Smooth muscle cell of the brain vasculature (primary cell): ENCODE measurements at places on chromosomes 7 and 10.
A peak's percentile ranks its signal among the peaks of the same experiment; 100 is the strongest.

DNA sequence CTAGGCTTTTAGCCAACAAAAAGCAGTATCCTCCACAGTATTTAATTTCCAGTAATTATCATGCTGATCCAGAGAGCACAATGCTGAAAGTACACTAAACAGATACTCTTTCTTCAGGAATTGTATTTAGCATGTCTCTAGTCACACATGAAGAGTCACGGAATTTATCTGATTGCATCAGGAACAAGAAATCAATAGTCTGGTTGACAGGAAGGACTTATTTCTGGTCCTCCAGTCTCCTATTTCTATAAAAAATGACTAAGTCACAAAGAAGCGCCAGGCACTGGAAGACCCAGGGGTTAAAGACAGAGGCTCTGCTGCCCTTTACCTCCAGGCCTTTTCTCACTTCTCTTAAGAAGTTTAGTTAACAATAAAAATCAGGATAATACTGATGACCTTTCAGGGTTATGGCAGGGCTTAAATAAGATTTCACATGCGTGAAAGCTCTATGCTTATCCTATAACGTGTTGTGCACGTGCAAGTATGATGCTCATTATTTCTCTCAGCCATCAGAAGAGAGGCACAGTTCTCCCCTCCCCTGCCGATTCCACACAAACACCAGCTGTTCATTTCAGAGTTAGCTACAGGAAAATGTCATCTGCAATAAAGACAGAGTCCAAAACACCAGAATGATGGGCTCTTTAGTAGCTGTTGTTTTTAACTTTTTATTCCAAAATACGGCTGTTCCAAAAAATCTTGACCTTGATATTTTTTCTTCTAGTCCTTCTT is 36.9 kb downstream of the SLC26A4 start:
- DNase-seq, result no peak

DNA sequence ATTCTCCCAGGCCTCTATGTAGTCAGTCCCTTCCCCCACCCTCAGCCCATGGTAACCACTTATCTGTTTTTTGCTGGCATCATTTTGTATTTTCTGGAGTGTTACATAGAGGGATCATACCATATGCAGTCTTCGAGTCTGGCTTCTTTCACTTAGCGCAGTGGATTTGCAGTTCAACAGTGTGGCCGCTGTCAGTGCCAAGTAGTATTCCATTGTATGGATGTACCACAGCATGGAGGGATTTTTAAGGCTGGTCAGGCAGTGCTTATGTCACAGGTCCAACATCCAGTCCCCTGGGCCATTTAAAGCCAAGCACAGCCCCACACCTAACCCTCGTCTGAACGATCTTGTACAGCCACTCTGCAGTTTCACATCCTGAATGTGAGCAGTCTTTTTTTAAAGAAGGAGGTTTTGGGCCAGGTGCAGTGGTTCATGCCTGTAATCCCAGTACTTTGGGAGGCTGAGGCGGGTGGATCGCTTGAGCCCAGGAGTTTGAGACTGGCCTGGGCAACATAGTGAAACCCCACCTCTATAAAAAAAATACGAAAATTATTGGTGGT is 121.8 kb downstream of the CUX1 start:
- no peak for DNase-seq

GRCh38 chr7:44565097-44565794 is 8.5 kb downstream of the DDX56 start:
- no peak for DNase-seq

- DNase-seq, result no peak
Observed at GRCh38 chr10:30738416-30738815, 108.9 kb upstream of the LYZL2 start.

GRCh38 chr10:101935431-101935830 is 91.8 kb upstream of the KCNIP2 start:
- DNase-seq, result no peak

DNA sequence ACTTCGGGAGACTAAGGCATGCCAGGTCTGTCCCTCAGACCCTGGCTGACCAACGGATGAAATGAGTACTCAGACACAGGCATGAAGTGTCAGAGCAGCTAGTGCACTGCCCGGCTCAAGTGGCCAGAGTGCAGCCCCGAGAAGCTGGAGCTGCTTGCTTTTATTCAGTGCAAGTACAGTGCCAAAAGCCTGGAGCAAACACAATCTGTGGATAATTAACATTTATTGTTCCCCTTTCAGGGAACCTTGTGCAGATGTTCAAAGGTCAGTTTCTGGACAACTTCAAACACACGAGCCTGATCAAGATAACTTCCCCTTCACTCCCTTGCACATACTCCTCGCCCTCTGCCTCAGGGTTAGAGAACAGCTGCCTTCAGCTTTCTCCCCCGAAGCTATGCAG is 7.9 kb upstream of the ATE1 start:
- DNase-seq, result no peak

GRCh38 chr7:79284211-79284610 is 169.3 kb downstream of the MAGI2 start:
- no peak for DNase-seq

GRCh38 chr7:141220263-141220880 is 146.5 kb downstream of the TMEM178B start:
- no peak for DNase-seq

GRCh38 chr7:109659261-109659660 is 1089.6 kb downstream of the DNAJB9 start:
- no peak for DNase-seq

GRCh38 chr7:128840326-128841170 is 10.3 kb downstream of the FLNC start:
- DNase-seq, result no peak

GRCh38 chr7:115747174-115747573 is 283.4 kb downstream of the TFEC start:
- no peak for DNase-seq

DNA sequence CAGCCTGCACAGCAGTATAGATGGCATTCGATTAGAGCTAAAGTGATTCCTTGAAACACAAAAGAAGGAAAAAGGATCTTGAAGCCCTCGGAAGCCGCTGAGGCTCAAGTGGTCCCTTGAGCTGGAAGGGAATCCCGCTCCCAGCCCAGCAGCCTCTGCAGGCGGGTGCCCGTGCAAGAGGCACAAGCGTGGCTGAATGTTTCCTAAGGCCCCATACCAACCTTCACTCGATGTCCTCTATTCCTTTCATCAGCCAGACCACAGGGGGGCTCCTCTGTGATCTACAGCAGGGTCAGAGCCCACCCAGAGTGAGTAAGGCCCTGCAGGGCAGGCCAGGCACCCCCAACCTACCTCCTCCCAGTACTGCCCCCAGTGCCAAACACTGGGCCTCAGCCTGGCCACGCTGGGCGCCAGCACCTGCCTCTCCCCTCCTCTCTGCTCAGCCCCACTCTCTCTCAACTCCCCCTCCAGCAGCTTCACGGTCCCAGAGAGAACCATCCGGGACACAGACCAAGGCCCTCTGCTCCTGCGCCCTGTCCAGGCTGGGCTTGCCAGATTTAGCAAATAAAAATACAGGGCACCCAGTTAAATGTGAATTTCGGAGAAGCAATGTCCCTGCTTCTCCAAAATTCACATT is 30.5 kb downstream of the EBF3 start:
- DNase-seq, result no peak

DNA sequence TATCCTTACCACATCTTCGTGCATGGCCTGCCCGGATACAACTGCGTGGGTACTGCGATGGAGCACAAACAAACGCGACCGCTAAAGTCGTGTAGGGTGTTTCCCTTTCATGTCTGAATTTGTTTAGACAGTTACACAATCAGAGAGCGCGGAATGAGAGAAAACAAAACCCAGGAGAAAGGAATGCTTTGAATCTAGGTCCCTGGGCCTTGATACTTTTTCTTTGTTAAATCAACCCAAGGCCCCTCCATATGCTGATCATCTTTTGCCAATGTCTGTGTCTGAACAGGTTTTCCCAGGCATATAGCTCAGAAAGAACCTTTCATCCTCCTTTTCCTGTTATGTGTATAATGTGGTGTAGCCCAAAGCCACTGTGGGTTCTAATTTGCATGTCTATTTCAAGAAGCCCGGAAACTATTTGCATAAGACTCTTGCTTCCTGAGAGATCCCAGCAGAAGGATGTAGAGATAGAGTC is 145.8 kb downstream of the FRMD4A start:
- DNase-seq, result no peak

- DNase-seq, result no peak
Observed at GRCh38 chr10:59362144-59362958, at the start of gene FAM13C. FAM13C (minus strand) TSS chr10:59362549; CDS start chr10:59362460, 89 bp downstream.

DNA sequence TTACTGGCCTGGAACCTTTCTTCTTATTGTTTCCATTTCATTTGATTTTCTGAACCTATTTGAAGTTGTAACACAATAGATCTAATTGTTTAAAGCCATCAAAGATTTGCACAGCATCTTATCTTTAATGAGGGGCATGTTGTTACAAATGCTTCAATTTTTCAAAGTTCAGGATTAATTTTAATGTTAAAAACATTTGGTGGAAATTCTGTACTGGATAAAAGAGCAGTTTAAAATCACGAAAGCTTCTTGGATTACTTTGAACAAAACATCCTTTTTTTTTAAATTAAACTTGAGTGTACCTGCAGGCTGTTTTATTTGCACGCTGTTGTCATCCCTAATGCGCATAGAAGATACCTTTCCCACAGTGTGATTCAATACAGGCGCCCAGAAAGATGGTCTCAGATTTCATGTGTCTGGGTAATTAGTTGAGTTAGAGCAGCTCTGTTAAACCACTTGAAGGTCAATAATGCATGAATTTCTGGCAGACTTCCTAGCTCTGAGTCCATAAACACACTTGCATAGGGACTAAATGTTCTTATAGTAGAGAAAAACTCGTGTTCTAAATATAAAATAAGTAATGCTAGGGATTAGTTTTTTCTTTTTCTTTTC is 29.3 kb upstream of the DDX50 start:
- peak; percentile 67 for DNase-seq

GRCh38 chr7:85447004-85447403 is 260.1 kb upstream of the SEMA3D start:
- no peak for DNase-seq

- no peak for DNase-seq
Observed at GRCh38 chr10:81953420-81953819, 78.4 kb downstream of the NRG3 start.

- DNase-seq, result peak; percentile 75
Observed at GRCh38 chr10:97318772-97319651, at the start of gene FRAT1. FRAT1 (plus strand) TSS chr10:97319271; CDS start chr10:97319454, 183 bp downstream.

DNA sequence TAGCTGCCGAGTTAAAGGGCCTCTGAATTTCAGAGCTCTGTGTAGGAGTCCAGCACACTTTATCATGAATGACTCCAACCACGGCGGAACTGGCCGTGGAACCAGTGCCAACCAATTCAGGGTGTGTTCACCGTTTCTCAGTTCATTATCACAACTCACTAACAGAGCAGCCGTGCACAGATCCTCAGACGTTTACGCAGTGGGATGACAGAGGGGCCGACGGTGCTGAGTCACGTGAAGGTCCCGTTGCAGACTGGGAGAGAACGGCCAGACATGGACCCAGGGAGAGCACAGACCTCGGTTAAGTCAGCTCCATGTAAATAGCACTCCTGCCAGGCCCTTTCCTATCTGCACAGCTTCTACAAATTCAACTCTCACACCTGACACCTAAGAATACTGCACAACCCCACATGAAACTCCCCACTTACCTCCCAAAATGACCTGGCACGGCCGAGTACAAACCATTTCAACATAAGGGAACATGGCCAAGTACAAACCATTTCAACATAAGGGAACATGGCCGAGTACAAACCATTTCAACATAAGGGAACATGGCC is 95.5 kb downstream of the DIP2C start:
- no peak for DNase-seq

DNA sequence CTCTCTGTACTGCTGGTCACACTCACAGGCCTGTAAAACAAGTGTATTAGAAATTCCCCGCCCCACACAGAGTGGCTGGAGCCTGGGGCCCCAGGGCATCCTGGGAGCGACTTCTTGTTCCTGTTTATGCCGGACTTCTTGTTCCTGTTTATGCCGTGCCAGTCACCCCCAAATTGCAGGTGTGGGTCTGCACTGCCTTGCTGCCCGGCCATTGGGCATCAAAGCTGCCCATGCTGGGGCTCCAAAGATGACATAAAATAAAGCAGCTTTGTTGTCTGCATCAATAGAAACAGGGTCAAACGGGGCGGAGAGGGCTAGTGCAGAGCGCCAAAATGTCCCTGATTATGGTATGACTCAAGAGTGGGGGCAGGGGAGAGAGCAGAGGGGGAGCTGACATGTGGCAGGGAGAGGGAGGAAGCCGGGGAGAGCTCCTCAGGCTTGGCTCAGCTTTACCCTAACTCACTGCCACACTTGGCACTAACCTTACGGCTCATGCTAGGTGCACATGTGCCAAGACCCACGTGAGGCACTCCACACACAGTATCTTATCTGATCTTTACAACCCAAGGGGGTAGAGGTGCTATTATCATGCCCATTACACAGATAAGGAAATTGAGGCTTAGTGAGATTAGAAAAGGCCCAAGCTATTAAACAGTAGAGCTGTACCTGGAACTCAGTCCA is 98.4 kb downstream of the PIP4K2A start:
- DNase-seq, result no peak

- DNase-seq, result no peak
Observed at GRCh38 chr7:51255036-51255435, 61.6 kb downstream of the COBL start.

GRCh38 chr10:77409697-77410471 is 227.7 kb downstream of the KCNMA1 start:
- DNase-seq, result no peak

- no peak for DNase-seq
Observed at GRCh38 chr7:2622869-2623697, 8.7 kb upstream of the TTYH3 start.

- no peak for DNase-seq
Observed at GRCh38 chr7:18386607-18387006, 108.9 kb upstream of the HDAC9 start.

GRCh38 chr10:4771554-4772201 is 54.3 kb upstream of the AKR1E2 start:
- DNase-seq, result no peak

DNA sequence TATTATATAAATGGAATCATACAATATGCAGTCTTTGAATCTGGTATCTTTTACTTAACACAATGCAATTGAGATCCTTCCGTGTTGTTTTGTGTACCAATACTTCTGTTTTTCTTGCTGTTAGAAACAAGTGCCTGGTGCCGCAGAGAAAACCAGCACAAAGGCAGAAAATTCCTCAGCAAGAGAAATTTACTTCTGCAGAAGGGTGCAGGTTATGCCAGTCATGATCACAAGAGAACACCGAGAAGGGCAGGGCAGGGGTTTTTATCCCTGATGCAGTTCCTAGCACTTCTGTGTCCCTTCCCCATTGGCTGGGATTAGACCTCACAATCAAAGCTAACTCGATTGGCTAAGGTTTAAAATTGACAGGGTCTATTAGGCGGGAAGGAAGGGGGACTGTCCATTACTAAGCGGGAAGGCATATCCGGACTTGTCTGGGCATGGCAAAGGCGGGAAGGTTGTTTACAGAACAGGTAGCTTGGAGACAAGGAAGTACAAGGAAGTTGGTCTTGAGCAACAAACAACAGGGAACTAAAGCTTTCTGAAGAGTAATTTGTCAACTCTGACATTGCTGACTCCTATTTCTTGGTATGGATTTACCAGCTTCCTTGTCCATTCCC is 2.4 kb upstream of the ZNF33B start:
- no peak for DNase-seq

GRCh38 chr7:101740981-101741725 is 76.3 kb upstream of the CUX1 start:
- no peak for DNase-seq
